ENCODE measurements at places on chromosomes 5 and 9.

DNA sequence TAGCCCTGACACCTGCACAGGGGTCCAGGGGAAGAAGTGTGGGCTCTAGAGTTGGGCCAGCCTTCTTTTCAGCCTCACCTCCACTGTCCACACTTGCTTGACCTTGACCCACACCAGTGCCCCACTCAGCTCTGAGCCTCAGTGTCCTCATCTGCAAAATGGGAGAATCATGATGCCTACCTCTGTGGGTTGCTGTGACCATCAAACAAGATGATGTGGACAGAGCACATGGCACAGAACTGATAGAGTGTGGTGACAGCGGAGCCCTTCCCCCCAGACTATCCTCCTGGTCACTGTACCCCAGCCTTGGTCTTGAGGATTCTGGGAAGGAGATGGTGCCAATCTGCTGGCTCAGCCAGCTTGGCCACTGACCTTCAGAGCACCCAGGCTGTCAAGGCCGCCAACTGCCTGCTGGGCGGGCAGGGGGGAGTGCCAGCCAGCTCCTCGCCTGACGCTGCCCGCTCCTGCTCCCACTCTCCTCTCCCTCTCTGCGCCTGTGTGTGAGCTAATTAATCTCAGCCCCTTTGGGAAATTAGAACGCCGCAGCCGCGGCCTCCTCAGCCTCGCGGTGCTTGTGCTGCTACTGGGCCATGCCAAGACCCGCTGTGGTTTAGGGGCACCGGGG is 16.7 kb downstream of the CXXC5 start:
- DNase-seq: no peak

DNA sequence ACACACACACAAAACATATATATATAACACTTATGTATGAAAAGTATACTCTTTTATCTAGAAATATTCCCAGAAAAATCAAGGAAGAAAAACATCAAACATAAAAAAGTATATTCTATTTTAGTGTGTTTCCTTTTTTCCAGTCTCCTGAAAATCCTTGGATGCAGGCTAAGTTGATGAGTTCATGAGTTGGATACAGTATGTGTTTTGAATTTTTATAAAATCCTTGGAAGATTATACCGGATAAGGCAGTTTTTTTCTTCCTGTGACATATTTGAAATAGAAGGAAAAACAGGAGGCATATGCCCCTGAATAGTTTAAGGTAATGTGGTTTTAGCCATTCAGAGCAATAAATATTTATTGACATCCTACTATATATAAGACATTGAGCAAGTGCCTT is 203.6 kb downstream of the SNX18 start:
- DNase-seq: no peak

DNA sequence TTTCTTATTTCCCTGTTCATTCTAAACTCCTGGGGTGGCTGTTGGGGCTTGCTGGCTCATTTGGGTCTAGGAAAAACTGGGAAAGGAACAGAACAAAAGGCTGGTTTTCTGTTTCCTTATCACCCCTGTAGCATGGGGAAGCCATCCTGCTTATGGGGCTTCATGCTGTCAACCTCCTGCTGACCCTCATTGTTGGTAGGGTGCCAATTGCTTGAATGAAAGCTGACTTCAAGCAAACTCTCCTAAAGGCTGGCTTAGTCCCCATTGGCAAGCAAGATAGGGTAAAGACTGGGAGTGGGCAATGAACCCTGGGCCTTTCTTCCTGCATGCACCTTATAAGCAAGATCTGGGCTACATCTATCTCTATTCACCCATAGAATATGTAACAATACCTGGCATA is 511.6 kb downstream of the DMAC1 start:
- DNase-seq: no peak

GRCh38 chr9:127139071-127139731 is 16.8 kb upstream of the ANGPTL2 start:
- DNase-seq: no peak

DNA sequence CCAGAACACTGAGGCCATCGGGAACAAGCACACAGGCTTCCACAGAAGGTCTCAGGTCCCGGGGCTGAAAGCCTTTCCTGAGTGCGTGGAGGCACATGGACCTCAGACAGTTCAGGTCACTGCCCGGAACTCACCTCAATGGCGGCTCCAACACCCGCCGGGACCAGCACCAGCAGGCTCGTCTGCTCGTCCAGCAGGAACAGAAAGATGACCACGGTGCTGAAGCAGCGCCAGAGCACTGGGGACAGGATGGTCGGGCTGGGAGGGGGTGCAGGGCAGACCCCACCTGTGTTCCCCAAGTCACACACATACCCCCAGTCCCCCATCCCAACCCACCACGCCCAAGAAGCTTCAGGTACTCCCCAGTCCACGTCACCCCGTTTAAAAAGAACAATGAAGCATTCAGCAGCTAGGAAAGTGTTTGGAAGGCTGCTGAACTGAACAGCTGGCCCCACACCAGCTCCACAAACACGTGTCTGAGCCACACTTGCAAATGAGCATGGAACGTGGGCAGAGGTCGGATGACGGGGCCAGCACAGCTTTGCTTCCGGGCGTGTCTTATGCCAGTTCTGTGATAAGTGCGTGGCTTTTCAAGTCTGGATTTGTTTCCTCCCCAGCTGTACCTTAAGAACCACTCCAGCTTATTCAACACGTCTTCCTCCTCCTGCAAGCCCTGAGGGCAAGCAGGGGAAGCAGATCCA is 14.6 kb downstream of the CLPTM1L start:
- no peak for DNase-seq

GRCh38 chr5:158559066-158559465 is 540.6 kb downstream of the EBF1 start:
- no peak for DNase-seq

DNA sequence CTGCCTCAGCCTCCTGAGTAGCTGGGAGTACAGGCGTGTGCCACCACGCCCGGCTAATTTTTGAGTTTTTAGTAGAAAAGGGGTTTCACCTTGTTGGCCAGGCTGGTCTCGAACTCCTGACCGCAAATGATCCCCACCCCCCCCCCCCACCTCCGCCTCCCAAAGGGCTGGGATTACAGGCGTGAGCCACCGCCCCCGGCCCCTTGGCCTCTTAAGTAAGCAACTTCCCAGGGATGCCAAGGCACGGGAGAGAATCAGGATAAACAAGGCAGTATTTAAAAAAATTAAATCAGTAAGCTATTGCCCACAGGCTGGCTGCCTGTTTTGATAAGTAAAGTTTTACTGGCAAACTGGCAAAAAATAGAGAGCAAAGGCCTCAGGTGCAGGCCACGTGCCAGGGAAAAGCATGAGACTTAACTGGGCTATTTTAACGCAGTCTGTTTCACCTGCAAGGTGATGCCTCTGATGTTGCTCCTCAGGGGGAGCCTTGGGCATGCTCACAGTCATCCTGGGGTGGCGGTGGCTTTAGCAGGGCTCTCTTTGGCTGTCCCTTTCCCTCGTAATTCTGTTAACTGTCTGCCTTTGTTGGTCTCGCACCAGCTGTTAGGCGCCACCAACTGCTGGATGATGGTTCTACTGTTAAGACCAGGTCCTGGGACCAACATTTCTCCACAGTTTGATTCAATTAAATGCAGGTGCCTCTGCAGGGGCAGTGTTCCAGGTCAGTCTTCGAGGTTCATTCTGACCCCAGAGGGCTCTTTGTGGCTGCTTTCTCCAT is 19.4 kb upstream of the RNF130 start:
- DNase-seq: no peak

DNA sequence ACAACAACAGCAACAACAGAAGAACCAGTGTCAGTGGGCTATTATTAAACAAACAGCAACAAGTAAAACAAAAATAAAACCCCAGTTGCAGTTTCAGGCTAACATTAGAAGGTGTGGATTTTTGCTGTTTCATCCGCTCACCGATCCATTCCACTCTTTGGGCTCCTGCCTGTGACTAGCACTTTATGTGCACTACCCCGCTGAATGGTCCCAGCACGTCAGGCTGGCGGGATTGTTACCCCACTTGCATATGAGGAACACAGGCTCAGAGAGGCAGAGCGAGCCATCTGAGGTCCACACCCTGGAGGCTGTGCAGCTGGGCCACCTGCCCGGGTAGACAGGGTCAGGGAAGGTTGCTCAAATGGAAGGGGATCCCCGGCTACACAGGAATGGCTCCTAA is 26.0 kb downstream of the NSG2 start:
- no peak for DNase-seq

GRCh38 chr5:177368869-177369644 is 11.3 kb downstream of the RGS14 start:
- DNase-seq: no peak

- DNase-seq: no peak
These were observed 97.0 kb downstream of the TSSK1B start for GRCh38 chr5:113337515-113338415.

- no peak for DNase-seq
These were observed 50.5 kb downstream of the SPTLC1 start for GRCh38 chr9:92064711-92065110.

DNA sequence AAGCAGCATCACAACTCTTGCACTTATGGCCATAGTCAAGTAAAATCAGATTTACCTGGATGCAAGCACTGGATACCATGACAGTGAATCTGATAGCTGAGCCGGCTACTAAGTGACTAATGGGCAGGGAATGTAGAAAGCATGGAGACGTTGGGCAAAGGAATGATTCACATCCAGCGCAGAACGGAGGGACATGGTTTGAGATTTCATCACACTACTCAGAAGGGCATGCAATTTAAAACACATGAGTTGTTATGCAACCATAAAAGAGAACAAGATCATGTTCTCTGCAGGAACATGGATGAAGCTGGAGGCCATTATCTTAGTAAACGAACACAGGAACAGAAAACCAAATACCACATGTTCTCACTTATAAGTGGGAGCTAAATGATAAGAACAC is 169.1 kb upstream of the PIK3R1 start:
- no peak for DNase-seq

DNA sequence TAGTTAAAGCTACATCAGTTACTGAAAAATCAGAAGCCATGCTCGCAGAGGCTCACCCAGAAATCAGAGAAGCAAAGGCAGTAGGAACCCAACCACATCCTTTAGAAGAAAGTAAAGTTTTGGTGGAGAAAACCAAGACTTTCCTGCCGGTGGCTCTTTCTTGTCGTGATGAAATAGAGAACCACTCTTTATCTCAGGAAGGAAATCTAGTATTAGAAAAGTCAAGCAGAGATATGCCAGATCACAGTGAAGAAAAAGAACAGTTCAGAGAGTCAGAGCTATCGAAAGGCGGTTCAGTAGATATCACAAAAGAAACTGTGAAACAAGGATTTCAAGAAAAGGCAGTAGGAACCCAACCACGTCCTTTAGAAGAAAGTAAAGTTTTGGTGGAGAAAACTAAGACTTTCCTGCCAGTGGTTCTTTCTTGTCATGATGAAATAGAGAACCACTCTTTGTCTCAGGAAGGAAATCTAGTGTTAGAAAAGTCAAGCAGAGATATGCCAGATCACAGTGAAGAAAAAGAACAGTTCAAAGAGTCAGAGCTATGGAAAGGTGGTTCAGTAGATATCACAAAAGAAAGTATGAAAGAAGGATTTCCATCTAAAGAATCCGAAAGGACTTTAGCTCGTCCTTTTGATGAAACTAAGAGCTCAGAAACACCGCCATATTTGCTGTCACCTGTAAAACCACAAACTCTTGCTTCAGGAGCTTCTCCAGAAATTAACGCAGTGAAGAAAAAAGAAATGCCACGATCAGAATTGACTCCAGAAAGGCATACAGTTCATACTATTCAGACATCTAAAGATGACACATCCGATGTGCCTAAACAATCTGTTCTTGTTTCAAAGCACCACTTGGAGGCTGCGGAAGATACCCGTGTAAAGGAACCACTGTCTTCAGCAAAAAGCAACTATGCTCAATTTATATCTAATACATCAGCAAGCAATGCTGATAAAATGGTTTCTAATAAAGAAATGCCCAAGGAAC is 47.2 kb downstream of the CMYA5 start:
- no peak for DNase-seq

DNA sequence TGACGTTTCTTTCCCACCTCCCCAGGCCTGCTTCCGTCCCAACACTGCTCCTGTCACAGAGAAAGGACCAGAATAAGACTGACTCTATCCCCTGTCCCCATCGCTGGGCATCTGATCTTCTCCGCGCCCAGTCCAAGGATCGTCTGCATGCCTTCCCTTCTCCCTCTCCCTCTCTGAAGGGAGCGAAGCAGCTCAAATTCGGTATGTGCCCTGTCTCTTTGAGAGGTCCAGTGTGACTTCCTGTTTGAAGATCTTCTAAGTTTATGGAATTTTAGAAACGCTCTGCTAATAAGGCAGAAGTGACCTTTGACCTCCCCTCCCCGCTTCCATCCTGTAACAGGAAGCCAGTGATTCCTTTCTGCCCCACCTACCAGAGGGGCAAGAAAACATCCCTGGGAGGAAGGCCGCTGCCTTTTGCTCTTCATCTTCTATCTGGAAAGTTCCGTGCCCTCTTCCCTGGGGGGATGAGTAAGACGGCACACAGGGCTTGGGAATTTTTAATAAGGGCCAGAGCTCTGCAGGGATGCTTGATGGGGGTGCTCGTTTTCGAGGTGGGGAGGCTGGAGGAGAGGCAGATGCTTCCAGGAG is 40.7 kb upstream of the RNU6ATAC start:
- DNase-seq: no peak

- DNase-seq: no peak
These were observed 22.1 kb downstream of the LCP2 start for GRCh38 chr5:170275376-170275994.

DNA sequence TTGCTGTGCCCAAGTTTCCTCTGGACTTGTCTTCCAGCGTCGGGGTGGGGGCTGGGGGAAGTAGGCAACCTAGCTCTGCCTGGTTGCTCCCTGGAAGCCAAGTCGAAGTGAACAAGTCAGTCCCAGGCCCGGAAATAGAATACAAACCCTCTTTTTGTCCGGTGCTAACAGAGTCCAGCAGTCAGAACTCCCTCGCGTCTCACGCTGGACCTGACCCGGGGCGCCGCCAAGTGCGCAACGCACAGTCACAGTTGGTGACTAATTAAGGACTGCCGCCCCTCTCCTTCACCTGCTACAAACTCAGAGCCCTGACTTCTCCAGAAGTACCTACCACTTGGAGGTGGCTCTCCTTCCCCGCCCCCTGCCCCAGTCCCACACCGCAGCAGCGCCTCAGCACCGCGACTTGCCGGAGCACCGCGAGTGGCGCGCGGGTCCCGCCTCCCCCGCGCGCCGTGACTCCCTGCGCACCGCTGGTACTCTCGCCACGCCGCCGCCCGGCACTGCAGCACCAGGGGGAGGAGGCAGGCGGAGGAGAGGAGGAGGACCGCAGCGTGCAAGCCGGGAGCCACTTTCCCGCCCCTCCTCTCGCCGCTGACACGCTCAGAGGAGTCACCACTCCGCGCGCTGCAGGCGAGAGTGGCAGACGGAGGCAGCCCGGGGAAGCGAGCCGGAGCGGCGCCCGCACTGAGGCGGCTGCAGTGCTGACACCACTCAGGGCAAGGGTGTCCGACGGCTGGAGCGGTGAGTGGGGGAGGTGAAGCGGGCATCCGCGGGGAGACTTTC is at the start of gene SV2C:
Gene SV2C, plus strand, starts transcription at position 612 of the 783 bp plus-strand sequence. CDS start 48,368 bp downstream, outside the sequence.
- no peak for DNase-seq
